ENCODE measurements at places on chromosomes 2 and 18.

GRCh38 chr2:144982481-144982880 lies 462.6 kb upstream of the ZEB2 start:
- DNase-seq: no peak

- no peak for DNase-seq
These were observed 26.4 kb upstream of the PGAP1 start for GRCh38 chr2:196952936-196953335.

DNA sequence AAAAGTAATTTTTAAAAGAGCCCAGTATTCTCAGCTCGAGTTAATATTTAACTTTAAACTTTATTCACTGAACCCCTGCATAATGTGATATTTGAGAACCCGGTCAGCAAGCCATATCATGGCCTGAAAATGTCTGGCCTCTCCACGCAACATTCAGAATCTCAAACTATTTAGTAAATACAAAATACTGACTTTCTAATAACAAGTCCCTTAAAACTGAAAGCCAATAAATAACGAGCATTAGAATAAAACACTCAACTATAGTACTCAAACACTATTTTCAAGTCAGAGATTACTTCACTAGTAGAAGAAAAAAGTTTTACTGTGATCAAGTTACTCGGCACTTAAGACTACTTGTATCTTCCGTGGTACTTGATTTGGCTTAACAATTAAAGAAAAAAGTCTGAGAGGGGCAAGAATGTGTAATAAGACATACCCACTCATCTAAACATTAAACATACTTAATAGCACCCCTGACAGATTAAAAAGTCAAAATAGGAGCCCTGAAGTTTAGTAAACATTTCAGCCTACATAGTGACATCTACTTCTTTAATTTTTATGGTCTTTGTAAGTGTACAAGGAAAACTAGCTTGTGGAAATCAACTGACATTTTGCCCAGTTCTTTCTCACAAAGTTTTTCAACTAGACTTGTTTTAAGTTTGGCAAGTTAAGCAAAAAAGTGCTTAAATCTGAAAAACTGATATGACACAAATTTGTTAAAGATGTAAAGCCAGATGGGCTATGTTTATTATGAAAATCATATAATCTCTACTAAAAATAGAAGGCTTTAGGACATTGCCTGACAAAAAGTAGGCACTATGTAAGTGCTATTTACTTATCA lies 38.2 kb downstream of the RTN4 start:
- no peak for DNase-seq

DNA sequence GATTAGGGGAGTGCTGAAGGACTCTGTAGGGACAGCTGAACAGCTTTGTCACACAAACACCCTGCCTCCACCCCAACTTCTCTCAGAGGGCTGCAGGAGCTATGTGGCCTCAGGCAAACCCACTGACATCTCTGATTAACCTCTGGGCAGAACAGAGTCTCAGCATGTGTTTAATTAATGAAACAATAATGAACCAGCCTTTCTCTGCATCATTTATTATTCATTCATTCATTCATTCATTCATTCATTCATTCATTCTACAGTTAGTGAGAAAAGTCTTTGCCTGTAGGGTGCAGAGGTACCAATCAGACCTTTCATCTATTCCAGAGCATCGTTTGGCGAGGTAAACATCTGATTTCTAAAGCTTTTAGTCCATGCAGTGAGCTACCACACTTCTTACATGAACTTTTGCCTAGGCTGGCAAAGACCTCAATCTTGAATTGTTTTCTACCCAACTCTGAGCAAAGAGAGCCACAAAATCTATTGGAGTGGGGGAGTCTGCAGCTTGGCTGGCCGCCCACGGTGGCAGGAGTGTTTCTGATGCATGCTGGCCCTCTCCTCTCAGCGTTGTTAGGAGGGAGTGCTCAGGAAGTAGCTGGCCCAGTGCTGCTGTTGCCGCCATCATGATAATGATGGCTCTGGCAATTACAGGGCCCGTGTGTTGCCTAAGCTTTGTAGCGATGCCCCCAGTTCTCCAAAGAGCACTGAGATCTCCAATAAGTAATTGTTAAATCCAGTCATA lies 198.9 kb downstream of the SMAD7 start:
- no peak for DNase-seq

GRCh38 chr2:12502759-12503158 lies 214.0 kb upstream of the TRIB2 start:
- DNase-seq: peak; percentile 61

- no peak for DNase-seq
These were observed 545.3 kb downstream of the TSN start for GRCh38 chr2:122300758-122301157.

GRCh38 chr2:187924293-187924692 lies 367.4 kb upstream of the GULP1 start:
- no peak for DNase-seq

DNA sequence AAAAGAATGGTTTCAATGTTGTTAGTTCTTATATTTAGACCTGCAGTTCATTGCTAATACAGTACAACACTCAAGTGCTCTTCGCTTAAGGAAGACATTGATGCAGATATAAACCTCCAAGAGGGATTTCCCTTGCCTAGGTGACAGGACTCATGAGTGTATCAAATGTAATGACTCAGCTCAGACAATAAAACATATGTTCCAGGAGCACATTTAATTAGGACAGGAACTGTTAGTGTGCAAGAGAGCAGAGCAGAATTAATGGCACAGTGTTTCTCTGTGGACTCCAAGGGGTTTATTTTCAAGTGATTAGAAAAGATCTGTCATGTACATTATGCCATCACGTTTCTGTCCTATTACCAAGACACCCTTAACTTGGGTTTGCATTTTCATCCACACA lies 375.0 kb downstream of the LRRTM4 start:
- no peak for DNase-seq

- no peak for DNase-seq
These were observed 2.8 kb upstream of the TANC1 start for GRCh38 chr2:158965641-158966040.

DNA sequence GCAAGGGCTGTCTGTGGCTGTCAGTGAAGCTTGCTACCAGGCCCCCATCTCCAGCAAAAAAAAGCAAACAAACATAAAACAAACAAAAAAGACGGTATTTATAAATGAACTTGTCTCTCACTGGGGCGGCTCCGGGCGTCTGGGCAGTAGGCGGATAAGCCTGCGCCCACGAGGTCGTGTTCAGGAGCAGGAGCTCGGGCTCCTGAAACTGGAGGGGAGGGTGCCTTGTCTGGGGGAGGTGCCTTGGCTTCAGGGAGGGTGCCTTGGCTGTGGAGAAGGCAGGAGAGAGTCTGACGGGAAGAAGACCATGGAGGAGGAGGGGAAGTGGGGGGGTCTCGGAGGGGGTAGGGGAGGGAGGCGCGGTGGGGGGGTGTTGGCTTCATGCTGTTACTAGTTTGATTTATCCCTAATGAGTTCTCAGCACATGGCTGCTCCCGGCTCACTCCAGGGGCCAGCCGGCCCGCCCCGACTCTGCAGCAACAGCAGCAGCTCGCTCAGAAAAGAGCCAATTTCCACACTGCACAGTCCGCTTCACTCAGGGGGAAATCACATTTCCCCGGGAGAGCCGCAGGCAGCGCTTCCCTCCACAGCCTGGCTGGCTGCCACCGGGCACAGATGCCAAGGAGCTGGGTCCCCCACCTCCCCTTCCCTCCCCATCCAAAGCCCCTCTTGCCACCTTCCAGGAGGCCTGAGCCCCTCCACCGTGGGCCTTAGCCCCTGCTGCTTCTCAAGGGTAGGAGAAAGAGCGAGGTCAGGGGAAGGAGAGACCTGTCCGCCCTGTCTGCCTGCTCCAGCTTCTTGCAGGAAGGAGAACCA lies 38.7 kb downstream of the PSD4 start:
- DNase-seq: no peak

- no peak for DNase-seq
These were observed 6.1 kb upstream of the INO80B start for GRCh38 chr2:74448771-74449170.

DNA sequence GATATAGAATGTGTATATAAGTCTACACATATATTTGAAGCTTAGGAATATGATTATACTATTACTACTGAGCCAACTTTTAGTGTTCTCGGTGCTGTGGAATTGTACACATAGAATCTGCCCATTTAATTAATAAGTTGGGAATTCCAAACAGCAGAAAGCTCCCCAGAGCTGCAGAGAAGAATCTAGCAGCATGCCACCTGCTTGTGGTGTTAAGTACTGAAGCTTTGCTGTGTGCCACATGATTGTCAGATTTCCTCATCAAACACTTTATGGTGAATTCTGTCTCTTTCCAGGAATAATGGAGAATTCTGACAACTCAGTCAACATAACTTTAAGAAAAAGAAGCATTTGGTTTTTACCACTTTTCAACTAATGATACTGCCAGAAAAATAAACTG lies 117.8 kb downstream of the WDSUB1 start:
- DNase-seq: no peak

- DNase-seq: no peak
These were observed 54.2 kb upstream of the ID2 start for GRCh38 chr2:8627692-8628085.

- DNase-seq: no peak
These were observed 123.2 kb downstream of the THADA start for GRCh38 chr2:43472527-43473194.

GRCh38 chr2:224723586-224724217 lies 7.5 kb upstream of the CCDC195 start:
- no peak for DNase-seq

GRCh38 chr18:72555968-72556367 lies 11.8 kb upstream of the CBLN2 start:
- no peak for DNase-seq

DNA sequence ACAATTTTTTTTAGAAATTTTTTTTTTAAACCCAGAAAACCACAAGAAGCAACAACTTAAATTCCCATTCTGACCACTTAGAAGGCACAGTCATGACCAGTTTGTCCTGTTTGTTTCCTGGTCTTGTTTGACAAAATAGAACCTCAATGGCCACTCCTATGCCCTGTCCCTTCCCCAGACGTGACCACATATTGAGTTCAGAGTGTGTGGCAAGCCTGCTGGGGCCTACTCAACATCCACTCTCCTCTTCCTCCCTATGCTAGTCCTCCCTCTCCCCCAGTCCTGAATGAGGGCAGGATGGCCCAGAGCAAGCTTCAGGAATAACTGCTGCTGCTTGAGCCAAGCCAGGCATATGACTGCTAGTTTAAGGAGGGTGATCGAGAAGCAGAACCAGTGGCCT lies 89.6 kb downstream of the PRELID3A start:
- no peak for DNase-seq

DNA sequence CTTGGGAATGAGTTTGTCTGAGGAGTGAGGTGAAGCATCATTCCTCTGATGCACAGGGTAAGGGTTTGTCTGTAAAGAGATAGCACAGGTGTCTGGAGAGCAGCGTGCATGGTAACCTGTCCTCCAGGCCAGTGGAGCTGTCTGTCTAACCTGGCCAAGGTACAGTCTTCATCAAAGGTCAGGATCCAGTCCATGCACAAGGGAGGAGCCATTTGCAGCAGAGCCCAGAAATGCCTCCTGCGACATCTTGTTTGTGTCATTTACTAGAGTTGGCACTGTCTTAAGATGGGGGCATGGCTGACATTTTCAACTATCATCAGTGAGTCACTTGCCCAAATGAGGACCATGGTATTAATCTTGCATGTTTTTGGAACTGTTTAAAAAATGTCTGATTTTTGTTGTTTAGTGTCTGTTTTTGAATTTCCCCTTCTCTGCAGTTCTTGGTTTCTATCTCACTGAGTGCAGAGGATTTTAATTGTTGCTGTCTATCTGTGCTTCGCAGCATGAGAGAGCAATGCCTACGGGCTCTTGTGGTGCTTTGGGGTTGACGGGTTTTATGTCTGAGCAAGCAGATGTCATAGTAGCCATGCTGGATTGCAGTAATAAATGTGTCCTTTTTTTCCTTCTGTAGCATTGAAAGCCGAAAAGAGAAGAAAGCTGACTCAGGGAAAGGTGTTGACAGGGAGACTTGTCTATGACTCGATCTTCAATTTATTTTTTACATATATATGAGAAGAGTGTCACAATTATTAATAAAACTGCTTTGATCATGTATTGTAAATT lies 91.3 kb downstream of the DPP4 start:
- DNase-seq: no peak

DNA sequence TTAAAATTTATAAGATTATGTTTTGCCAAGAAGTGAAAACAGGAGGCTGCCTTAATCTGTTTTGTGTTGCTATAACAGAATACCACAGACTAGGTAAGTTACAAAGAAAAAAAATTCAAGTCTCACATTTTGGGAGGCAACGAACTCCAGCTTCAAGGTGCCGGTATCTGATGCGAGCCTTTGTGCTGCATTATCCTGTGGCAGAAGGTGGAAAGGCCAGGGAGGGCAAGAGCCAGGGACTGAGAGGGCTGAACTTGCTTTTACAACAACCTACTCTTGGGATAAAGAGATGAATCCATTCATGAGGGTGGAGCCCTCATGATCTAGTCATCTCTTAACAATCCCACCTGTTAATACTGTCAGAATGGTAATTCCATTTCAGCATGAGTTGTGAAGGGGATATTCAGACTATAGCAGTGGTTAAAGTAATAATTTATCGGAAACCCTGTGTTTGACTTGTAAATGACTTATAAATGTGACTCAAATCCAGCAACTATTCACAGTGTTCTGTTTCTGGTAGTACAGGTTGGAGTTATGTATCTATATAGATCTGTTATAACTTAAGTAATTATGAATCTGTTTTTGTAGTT lies 3.7 kb downstream of the MTX2 start:
- DNase-seq: no peak

DNA sequence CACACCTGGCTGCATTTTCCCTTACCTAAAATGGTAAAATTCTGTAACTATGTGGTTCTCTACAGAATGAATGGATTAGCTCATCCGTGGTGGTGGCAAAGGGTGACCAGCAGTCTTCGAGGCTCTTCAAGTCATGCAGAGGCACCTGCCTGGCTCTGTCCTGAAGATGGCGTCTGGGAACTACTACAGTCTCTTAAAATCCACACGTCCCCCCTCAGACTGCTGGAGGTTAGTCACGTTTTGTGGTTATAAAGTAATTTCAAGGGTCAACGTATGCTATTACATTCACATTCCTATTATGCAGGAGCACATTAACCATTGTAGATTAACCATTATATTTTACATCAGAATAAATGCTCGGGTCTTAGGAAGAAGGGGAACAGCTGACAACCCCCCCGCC lies 616.7 kb downstream of the GALR1 start:
- DNase-seq: no peak

DNA sequence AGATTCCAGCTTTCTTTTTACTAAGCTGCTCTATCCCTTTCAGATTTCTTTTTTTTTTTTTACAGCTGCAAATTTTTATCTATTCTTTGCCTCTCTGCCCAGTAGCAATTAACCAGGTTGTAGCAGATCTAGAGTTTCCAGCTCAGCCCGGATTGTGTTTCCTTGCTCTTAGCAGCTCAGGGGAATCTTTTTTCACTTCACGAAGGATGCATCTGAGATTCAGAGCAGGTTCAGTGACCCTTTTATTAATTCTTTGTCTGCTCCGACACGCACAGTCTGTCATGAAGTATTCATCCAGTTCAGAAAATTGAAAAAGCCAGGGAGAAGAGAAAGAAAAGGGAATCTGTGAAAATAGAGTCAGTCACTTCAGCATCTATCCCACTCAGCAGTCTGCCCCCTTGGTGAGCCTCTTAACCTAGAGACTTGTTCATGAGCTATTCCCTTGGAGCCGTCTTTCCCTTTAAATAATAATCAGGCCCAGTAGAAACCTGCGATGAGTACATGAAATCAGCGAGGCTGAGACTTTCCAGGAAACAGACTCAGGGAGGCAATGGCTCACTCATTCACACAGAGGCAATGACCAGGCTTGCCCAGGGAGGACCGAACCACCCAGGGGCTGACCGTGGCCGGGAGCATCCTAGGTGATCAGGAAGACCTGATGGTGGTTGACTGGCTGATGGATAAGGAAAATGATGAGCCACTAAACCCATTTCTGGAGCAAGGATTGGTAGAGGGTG lies 103.4 kb upstream of the ITGA6 start:
- DNase-seq: no peak

All from stimulated activated CD4-positive, alpha-beta T cell treated with anti-CD3 and anti-CD28 coated beads, Interleukin-1b, Interleukin-23, amount 100 ng/mL, for 48 hours (primary cell).